Activated CD8-positive, alpha-beta T cell treated with anti-CD3 and anti-CD28 coated beads, Interleukin-2, amount 10 ng/mL, durations not matched to agents 7 days and 5 days (primary cell): ENCODE measurements at places on chromosomes 1 and 21.
A peak's percentile ranks its signal among the peaks of the same experiment; 100 is the strongest.

GRCh38 chr1:101540161-101540560, 303.3 kb downstream of the S1PR1 start:
- no peak for DNase-seq

DNA sequence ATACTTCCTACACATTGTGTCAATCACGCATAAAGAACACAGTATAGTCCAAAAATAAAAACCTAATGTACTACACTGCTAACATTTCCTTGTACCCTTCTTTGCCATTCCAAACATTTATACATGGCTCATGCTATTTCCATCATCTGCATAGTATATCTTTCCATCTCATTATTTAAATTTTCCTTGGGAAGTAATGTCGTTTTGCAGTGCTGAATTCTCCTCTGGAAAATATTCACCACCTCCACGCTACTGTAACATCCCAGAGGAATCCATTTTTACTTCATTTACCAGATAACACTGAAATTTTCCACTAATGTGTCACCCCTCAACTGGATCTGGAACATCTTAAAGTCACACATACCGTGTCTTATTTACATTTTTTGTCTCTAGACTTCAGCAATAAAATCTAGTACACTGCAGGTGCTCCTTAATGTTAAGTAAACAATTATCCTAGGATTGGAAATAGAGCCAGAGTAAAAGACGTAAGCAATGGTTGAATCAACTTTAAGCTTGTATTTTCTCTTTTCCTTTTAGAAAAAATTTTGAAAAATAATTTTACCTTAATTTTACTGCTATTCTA, 881.0 kb downstream of the AMY1C start:
- no peak for DNase-seq

GRCh38 chr1:197521118-197521739, 253.2 kb downstream of the CRB1 start:
- DNase-seq, result peak; percentile 49

DNA sequence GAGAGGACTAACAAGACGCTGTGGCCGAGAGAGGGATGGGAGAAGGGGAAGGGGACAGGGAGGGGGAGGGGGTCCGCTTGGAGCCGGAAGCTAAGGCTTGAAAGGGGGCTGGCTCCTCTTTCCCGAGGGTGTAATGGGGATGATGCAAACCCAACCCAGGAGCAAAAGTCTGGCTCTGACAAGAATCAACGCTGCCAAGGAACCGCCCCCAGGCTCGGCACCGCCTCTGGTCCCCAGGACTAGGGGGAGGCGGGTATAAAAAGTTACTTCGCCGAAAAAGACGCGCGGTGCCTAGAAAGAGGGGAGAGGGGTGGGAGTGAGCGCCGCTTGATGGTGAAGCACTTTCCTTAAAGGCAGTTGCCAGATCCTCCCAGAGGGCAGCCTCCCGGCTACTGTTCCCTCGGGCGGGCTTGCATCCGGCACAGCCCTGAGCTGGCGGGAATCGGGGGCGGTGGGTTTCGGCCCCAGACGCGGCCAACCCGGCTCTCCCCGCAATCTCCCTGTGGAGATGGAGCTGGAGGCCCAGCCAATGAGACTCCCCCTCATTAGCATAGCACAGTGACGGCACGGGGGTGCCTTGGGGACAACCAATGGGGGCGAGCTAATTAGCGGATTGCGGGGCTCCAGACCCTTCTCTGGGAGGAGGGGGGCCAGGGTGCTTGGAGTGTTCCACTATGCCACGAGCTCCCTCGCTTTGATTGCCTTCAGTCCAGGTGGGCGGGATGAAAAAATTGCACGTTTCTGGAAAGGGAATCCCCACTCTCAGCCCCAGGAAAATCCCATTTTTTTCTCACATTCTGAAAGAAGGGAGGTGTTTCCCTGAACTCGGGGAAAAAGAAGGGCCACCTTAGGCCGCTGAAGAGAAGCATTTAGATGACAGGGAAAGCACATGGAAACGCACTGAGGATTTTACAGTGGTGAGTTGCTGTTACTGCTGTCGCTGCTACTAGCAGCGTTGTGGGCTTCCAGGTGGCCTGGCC, at the start of gene KCNT2:
TSS of gene KCNT2 (minus strand) at position 51 of the 980 bp plus-strand sequence. CDS start 131 bp downstream, outside the sequence.
- DNase-seq, result no peak

DNA sequence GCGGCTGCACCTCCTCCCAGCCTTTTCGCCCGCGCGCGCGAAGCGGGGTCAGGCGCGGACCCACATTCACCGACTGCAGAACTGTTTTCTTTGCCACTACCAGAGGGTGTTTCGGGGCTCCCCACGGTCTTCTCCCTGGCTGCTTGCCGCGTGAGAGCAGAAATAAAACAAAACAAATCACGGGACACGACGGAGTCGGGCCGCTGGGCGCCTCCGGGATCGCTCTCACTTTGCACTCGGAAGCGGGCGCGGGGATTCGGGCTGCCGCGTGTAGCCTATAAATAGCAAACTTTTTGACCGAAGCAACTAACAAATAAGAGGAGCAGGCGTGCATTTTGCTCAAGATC, 412.3 kb upstream of the ESRRG start:
- DNase-seq, result no peak

GRCh38 chr1:44276901-44277300, 63.6 kb downstream of the DMAP1 start:
- DNase-seq, result no peak

- no peak for DNase-seq
Measured at GRCh38 chr1:33186936-33187335, 5.1 kb upstream of the TRIM62 start.

- peak; percentile 34 for DNase-seq
Measured at GRCh38 chr1:26994020-26994786, 711 bp downstream of the TRNP1 start.

- DNase-seq, result no peak
Measured at GRCh38 chr1:190000365-190000872, 477.2 kb downstream of the BRINP3 start.

DNA sequence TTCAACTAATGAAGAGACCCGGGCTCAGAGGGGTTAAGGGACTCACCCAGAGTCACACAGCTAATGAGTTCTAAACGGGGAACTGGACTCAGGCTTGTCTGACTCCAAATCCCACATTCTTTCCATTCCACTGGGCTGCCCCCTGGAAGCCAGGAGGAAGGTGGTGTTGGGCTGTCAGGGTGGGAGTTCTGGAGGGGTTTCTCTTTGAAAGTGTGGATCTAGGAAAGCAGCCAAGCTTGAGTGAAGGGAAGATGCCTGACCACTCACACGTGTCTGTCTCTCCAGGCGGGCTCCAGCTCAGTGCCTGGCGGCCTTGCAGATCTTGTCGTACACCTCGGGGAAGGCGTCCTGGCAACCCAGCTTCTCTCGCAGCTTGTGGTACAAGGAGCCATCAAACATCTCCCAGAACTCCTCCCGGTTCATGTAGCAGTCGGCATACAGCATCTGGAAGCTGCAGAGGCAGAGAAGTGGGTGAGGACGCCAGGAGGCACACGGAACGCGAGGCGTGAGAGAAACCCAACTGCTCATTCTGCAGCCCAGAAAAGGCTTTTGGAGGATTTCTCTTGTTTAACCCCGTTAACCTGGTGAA, 35.0 kb downstream of the DHCR24 start:
- DNase-seq, result no peak

GRCh38 chr1:94795434-94795833, 24.7 kb upstream of the SLC44A3 start:
- DNase-seq, result no peak

- DNase-seq, result no peak
Measured at GRCh38 chr1:204480515-204480914, 14.1 kb downstream of the PIK3C2B start.

DNA sequence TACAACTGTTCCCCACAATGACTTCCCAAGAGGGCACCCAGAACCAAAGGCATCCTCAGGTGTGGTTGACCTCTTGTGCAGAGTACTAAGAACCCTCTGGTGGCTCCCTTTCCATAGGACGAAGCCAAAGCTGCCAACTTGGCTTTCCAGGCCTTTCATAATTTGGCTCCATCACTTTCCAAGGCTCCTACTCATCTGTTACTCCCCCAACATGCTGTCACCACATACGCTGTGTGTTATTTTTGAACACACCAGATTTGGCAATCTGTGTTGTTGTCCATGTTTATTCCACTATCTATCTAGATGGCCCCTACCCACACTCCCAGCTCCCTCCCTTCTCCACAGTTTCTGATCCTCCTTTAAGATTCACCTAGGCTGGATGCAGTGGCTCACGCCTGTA, 10.2 kb upstream of the NKAIN1 start:
- no peak for DNase-seq

GRCh38 chr1:74199504-74199903, 1.5 kb downstream of the FPGT start:
- no peak for DNase-seq

DNA sequence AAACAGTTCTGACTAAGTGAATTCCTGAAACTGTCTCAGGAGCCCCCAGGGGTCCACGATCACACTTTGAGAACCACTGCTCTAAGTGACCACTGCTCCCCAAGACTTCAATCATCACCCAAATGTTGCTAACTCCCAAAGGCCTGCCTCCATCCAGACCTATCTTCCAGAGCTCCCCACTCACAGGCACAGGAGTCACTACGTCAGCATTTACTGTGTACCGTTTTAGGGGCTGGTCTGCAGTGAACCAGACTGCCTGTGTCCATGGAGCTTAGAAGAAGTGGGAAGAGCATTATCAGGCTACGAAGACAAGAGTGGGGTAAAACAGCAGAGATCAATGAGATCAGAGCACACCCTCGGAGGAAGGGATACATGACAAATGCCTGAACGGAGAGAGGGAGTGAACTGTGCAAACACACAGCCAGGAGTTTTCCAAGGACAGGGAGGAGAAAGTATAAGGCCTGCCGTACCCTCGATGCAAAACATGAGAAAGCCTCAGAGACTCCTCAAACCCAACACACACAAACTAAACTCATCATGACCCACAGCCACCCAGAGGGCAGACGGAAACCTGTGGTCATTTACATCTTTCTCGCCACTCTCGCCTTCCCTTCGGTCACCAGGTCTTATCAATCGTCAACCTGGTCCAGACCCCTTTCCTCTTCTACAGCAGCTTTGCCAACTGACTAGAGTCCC, 10.1 kb downstream of the GNB1 start:
- no peak for DNase-seq

- DNase-seq, result no peak
Measured at GRCh38 chr1:243229526-243229925, 25.6 kb downstream of the CEP170 start.

DNA sequence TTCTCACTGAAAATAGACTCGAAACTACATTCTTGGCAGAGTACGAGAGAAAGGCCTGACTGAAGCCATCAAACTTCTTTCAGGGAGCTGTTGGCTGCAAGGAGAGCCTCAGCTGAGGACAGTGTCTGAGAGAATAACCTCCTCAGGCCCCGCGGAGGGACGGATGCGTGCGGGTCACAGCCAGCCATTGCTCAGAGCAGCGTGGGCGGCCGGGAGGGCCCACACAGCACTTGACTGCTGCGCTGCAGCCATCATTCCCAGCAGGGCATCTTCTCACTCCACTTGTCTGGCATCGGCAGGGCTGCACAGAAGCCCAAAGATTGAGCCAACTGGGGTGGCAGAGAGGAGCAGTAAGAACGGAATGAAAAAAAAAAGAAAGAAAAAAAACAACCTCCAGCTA, 113.5 kb downstream of the XCL2 start:
- no peak for DNase-seq

- DNase-seq, result no peak
Measured at GRCh38 chr1:153232553-153232952, 15.2 kb downstream of the PRR9 start.

DNA sequence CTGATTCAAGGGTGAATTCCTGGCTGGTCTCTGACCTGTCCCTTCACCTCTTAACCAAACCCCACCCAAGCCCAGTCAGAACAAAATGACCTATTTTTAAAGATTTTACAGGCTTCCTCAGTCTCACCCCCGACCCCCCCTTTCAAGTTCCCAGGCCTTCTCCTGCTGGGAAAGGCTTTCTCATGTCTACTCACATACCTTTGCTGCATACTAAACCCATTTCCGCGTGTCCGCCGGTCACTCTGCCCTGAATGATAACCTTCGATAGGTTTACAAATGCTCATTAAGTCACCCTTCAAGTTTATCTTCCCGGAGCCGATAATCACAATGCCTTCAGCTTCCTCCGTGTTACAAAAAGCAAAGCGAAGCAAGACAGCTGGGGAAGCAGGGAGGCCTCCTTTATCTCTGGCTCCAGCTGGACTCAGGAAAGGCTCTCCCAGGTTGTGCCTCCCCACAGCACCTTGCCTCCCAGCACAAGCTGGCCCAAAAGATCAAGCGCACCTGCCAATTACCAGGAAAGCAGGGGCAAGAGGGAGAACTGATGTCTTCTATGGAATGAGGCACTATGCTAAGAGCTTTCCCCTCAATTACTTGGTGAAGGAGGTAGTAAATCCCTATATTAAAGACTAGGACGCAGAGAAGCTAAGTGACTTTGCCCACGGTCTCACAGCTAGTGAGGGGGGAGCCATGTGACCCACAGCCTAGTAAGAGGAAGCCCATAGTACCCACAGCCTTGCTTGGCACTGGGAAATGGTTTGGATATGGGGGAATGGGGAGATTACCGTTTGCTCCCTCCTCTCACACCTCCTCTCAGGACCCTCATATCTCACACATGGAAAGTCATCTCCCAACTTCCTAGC, 15.9 kb downstream of the SMIM12 start:
- DNase-seq, result no peak

- DNase-seq, result no peak
Measured at GRCh38 chr21:23886828-23887724, 1720.2 kb downstream of the MRPL39 start.

- no peak for DNase-seq
Measured at GRCh38 chr21:41542727-41543126, 34.8 kb upstream of the TMPRSS2 start.

DNA sequence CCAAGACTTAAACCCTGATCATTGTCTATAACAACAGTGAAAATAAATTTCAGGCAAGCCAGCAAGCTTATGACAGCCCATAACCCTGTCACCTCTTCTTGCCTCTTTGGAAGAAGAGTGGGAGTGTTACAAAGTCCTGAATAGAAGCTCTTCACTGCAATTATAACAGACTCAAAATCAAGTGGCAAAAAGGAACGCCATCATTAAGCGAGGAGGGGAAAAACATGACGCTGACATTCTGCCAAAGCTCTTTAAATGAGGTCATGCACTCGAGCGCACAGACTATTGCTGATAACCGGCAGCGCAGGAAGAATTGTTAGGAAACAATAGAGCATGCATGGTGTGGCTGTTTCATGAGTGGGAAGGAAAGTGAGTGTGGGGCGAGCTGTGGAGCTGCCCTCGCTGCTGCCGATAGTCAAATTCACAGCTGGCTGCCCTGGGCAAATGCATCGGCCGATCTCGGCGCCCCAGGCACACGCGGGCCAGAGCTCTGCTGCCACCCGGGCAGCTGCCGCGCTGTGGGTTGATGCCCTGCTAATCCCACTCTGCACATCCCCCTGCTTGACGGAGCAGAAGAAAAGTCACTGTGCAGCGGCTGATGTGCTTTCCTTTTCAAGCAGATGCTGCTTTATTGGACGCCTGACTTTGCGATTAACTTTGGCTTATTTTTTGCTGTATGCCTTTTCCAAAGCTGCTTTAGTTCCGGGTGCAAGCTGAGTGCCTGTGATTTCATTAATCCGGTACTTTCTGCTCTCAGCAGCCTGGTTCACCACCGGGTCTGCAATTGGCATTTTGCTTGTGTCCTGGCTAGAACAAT, 102.4 kb upstream of the ST6GALNAC5 start:
- no peak for DNase-seq

- DNase-seq, result peak; percentile 36
Measured at GRCh38 chr1:235015291-235015985, 113.2 kb downstream of the TOMM20 start.
